ENCODE measurements at places on chromosomes 16 and 17. TPM values are rescaled to one million over a fixed set of nuclear protein-coding genes. Genes with fewer than 3 reads are reported as not detected.
A peak's percentile ranks its signal among the peaks of the same experiment; 100 is the strongest.

Gene NUDT7
- 5.6 TPM for total RNA-seq

Gene GPRC5B
- 82.5 TPM for total RNA-seq

DNA sequence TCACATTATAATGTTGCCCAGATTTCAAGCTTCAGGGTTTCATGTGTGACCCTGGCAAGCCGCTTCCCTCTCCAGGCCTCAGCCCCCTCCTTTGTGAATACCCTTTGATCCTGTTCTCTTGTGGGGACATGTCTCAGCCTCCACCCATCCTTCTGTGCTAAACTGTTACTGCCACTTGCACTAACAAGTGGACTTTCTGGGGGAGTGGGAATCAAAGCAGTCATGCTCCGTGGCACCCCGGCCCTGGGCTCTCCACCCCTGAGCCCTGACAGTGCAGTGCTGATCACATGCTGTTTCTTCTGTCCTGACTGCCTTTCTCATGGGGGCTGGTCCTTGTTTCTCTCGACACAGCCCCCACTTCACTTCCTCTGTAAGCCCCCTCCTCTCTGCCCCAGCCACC lies 9.7 kb upstream of the DCAF7 start:
- DNase-seq = no peak

GRCh38 chr17:8222380-8222629 lies 11.9 kb upstream of the AURKB start:
- DNase-seq = no peak

DNA sequence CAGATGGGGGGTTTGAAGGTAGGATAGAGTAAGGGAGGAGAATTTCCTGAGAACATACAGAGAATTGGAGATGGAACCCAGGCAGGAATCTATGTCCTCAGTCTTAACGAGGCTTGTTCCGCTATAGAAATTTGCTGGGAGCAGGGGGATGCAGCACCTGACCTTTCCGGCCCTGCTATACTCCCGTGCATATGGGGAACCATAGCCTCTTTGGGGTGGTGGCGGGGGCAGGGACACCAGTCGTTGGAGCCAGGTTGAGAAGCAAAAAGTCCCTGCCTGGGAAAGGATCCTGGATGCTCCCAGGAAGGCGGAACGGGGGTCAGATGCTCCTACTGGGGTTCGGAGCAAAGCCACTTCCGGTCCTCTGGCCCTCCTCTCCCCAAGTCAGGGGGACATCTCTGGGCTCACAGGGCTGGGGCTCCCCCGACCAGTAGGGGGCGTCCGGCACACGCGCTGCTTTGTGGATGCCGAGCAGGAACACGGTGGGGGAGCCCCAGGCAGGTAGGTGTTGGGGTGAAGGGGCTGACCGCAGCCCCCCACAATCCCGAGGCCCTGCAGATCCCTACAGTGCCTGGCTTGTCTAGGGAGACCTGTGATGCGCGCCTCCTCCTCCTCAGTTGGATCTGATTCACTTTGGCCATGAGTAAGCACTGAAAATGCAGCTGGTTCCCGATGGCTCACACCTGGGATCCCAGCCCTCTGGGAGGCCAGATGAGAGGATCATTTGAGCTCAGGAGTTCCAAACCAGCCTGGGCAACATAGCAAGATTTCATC lies 15.5 kb upstream of the TFAP4 start:
- peak; percentile 97 for DNase-seq
